ENCODE measurements at places on chromosomes 6 and 20. TPM values are rescaled to one million over a fixed set of nuclear protein-coding genes. Genes with fewer than 3 reads are reported as not detected.

IL17F gene
- not detected for total RNA-seq

CAGE1 gene
- total RNA-seq = 0.22 TPM

PAQR8 gene
- 8.6 TPM for total RNA-seq

COL21A1 gene
- total RNA-seq = not detected

RPL7L1 gene
- total RNA-seq = 83.6 TPM

All from placental epithelial cell (primary cell).